ENCODE measurements at places on chromosomes 3 and 15.

DNA sequence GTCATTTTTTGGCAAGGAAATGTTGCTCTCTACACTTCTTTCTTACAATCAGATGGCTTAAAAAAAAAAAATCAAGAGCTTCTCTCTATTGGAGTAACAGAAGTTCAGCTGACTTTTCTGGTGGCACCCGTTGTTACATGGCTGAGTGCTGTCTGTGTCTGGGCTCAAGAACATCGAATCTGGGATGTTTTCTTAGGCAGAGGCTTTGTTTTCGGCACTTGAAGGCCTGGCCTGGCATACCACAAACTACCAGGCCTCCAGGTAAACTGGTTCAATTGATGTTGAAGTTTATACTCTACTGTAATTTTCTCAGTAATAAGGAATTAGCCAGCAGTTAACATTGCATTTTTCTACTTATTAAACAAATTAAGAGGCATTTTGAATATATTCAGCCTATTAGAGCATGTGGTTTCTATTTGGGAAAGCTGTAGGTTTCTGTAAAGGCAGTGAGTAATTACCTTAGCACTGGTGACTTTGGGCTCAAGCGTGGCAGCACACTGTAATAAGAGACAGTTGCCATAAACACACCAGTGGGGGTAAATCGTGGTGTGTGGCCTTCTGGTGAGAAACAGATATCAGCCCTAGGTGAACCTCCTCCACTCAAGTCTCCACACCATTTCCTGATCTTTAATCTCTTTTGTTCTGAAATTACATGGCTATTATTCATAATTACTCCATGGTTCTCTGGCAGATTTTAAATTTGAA, 544.7 kb downstream of the MECOM start:
- peak; percentile 32 for DNase-seq

DNA sequence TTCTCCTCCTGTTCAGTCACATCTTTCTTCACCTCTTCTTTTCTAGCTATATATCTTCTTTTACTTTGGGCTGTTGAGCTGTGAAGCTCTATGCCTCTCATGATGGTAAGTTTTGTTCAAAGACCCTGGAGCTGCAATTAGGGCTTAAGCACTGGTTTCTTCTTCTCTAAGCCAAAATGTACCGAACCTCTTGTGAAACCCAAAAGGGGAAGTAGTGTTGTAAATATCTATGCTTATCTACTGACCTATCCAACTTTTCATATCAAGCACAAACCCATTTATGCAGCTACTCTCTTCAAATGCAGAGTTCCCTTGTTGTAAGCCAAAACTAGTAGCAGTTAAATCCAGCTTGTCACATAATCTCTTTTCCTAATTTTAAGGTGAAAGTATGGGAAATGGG, 123.6 kb upstream of the CD96 start:
- DNase-seq: no peak

DNA sequence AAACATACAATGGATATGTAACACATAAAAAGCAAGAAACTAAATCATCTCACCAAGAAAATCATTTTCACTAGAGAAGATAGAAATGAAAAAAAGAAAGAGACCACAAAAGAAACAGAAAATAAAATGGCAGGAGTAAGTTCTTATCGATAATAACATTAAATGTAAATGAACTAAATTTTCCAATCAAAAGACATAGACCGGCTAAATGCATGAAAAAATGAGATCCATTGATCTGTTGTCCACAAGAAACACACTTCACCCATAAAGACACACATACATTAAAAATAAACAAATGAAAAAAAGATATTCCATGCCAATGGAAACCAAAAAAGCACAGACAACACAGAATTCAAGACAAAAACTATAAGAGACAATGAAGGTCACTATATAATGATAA, 1771.9 kb downstream of the SI start:
- DNase-seq: no peak

DNA sequence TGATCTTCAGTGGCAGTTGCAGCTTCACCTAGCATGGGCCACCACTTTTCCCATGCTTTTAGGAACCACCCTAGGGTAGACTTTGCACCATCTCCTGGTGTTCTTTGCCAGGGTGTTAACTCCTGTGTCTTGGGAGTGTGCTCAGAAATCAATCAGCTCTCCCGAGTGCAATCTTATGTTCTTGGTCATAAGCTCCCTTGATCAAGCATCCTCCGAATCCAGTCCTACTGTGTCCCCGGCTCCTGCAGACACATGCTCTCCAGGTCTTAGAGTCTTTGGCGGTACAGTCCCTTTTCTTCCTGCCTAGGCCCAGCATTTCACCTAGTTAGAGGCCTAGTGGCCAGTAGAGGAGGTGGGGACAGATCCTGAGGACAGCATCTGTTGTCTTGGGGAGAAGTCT, 74.7 kb upstream of the SYN2 start:
- no peak for DNase-seq

GRCh38 chr15:63163217-63163616, 5.9 kb upstream of the RPS27L start:
- no peak for DNase-seq

- no peak for DNase-seq
Observed at GRCh38 chr15:62231856-62232255, 66.8 kb upstream of the C2CD4B start.

DNA sequence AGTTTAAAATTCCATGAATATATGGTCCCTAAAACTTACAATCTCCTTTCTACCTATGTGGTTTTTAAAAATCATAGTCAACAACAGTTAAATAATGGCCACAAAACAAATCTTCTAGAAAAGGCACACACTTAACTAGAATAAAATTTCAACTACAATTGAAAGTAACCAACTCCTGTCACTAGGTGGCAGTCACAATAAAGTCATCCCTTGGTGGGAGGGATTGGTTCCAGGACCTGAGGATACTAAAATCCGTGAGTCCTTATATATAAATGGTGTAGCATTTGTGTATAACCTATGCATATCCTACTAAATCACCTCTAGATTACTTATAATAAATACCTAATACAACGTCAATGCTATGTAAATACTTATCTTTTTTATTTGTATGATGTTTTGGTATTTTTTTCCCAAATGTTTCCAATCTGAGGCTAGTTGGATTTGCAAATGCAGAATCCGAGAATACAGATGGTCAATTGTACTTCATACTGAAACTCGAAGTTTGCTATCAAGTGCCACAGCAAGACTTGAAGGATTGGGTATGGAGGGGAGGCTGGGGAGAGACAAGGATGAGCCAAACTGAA, 172.6 kb downstream of the FMN1 start:
- peak; percentile 78 for DNase-seq

DNA sequence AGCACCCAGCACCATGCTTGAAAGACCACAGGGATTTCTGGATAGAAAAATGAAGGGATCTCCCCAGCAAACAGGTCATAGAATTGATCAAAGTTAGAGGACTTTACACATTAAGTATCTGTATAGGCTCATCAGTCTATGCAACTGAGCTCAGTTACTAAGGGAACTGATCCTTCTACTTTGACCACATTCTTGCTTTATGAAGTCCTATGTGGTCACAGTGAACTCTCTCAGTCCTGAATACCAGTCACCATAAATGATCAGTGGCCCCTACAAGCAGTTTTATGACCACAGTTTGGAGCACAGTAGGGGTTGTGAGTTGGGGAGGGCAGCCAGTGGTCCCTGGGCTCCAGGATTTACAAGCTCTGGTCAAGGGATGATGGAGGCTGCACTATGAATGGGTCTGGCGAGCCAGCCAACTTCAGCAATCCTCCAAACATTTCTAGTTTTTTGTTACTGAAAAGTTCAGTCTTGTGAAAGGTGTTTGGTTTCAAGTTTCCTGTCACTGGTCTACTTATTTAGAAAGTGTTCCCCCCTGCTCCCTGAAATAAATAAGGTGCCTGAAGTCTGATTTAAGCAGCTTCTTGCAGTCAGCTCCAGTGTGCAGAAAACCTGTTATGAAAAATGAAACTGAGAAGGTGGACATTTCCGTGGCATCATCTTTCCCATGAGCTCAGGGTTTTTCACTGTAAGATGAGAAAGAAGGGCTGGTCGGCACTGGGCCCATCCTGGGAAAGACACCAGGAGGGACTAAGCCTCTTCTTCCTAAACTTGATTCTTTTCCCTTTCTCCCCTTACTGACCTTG, 75.5 kb downstream of the DAPK2 start:
- DNase-seq: no peak

DNA sequence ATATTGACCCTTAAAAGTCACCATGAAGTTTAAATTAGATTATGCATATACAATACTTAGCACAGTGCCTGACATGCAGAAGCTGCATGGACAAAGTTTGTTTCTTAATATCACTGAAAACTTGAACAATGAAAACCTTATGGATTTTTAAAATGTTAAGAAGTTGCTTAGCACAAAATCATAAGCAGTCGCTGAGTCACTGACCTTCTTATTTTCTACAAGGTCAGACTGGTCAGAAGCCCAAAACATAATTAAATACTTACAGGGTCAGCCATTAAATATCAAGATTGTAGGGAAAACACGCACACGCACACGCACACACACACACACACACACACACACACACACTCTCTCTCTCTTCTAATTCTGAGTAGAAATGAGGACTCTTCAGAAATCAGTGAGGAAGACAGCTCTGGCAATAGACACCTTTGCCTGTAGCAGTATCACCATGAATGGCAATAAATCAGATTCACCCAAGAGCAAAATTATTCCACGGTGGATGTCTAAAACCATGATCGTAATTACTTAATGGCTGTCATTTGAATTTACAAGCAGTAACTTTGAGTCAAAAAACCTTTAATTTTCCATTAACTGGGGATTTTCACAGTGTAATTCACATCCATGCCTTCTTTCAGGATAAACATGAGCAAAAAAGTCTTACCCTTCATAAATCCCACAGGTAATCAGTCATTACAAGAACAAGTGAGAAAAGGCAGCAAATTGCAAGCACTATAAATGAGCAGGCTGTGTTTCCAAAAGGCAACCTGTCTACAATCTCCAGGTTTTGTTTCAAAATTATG, 147.5 kb downstream of the OSBPL10 start:
- peak; percentile 21 for DNase-seq

- DNase-seq: peak; percentile 79
Observed at GRCh38 chr15:44092221-44092620, 102.8 kb downstream of the FRMD5 start.

- DNase-seq: no peak
Observed at GRCh38 chr3:139505829-139506386, 29.6 kb upstream of the RBP2 start.

GRCh38 chr3:143160437-143160836, 40.9 kb downstream of the CHST2 start:
- no peak for DNase-seq

DNA sequence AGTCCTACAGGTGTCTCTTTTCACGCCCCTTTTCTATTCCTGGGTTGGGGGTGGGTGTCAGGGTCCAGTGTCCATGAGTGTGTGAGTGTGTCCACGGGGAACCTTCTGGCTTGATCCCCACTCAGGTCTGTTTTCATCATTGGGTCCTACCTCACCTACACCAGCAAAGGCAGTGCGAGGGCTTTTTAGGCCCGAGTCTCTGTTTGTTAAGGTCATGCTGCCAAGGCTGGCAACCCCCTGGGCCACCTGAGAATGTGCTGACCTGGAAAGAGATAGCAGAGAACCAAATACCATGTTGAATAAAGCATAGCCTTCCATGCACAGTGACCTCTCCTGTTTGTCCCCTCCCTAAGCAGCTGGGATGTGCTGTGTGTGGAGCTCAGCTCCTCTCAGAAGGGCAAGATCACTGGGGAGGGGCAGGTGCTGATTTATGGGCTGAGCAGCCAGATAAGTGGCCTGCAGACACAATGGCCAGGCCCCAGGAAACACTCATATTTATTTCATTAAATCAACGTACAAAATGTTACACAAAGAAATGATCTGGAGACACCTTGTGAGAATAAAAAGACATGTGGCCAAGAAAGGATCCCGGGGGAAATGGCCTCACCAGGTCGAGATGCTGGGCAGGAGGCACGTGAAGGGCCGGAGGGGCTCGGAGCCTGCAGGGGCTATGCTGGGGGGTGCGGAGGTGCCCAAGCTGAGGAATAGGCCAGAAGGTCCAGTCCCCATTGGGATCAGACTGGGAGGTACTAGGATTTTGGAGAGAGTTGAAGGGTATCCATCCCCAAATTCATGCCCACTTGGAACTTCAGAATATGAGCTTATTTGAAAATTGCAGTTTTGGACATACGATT, 36.1 kb downstream of the RAB6B start:
- no peak for DNase-seq

- DNase-seq: no peak
Observed at GRCh38 chr3:58084166-58084565, 75.9 kb downstream of the FLNB start.

- DNase-seq: no peak
Observed at GRCh38 chr3:169526246-169526645, 137.3 kb downstream of the MECOM start.

- DNase-seq: no peak
Observed at GRCh38 chr3:49172551-49173041, 1.2 kb downstream of the KLHDC8B start.

DNA sequence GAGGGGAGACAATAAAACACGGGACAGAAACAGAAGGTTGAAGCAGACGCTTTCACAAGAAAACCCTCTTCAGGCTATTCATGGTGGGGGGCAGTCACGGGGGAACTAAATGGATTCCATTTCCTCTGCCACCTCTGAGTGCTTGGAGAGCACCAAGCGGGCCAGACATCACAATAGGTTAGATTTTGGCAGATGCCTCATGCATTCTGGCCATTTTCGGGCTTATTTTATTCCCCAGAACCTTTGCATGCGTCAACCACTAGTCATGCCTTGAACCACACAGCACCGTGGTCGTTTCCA, 82.2 kb downstream of the RORA start:
- DNase-seq: no peak

- no peak for DNase-seq
Observed at GRCh38 chr3:107718547-107718946, 195.8 kb downstream of the BBX start.

DNA sequence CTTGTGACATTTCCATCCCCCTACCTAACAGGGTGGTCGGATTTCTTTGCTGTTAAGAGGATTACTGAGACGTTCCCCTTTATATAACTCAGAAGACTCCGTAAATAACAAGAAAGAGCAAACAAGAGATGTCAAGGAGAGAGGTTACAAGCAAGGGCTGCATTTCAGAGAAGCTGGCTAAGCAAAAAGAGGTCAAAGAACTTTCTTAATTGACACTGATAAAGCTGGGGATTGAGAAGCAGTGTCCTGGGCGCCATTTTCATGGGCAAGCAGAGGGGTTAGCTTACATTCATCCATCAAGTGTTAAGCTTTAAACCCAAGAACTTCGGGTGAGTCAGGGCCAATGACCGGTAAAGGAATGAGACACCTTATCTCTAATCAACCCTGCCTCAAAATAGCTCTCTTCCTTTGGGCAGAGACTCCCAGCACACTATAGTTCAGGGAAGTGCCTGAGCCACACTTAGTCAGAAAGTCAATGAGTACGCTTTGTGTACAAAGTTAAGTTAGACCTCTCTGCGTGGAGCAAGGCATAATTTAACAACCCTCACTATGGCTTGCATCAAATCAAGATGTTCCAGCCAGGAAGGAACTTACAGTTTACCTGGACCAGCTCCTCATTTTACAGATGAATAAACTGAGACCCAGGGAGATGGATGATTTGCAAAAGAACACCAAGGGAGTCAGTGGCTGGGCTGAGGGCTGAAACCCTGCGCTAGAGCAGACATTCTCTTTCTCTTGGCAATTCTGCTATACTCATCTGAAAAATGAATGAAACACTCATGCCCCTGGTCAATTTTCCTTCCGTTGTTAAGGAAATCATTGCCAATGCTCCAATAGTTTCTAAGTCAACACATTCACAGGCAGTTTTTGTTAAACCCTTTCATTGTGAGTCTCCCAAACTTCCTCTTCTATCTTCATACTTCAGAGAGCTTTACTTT, 44.6 kb downstream of the CCNL1 start:
- DNase-seq: no peak

- DNase-seq: peak; percentile 33
Observed at GRCh38 chr15:39327005-39327730, 253.7 kb upstream of the THBS1 start.

- no peak for DNase-seq
Observed at GRCh38 chr3:15165061-15165460, 41.0 kb upstream of the CAPN7 start.

Data from fibroblast of mammary gland (primary cell).